ENCODE measurements at places on chromosomes 12 and 14. TPM values are rescaled to one million over a fixed set of nuclear protein-coding genes. Genes with fewer than 3 reads are reported as not detected.

The ANHX gene
- total RNA-seq: not detected

The HOXC5 gene
- total RNA-seq: not detected

The GPRC5D gene
- not detected for total RNA-seq

The CLEC4D gene
- total RNA-seq: not detected

The DPPA3 gene
- total RNA-seq: not detected

The TOGARAM1 gene
- total RNA-seq: 7.9 TPM

The LPAR5 gene
- total RNA-seq: 3.3 TPM

Measured in activated CD4-positive, alpha-beta T cell treated with anti-CD3 and anti-CD28 coated beads, Interleukin-2, amount 10 ng/mL, durations not matched to agents 24 days and 14 days (primary cell).